Osteocyte (in vitro differentiated cells): ENCODE measurements at places on chromosomes 7 and 10. TPM values are rescaled to one million over a fixed set of nuclear protein-coding genes. Genes with fewer than 3 reads are reported as not detected.
A peak's percentile ranks its signal among the peaks of the same experiment; 100 is the strongest.

DNA sequence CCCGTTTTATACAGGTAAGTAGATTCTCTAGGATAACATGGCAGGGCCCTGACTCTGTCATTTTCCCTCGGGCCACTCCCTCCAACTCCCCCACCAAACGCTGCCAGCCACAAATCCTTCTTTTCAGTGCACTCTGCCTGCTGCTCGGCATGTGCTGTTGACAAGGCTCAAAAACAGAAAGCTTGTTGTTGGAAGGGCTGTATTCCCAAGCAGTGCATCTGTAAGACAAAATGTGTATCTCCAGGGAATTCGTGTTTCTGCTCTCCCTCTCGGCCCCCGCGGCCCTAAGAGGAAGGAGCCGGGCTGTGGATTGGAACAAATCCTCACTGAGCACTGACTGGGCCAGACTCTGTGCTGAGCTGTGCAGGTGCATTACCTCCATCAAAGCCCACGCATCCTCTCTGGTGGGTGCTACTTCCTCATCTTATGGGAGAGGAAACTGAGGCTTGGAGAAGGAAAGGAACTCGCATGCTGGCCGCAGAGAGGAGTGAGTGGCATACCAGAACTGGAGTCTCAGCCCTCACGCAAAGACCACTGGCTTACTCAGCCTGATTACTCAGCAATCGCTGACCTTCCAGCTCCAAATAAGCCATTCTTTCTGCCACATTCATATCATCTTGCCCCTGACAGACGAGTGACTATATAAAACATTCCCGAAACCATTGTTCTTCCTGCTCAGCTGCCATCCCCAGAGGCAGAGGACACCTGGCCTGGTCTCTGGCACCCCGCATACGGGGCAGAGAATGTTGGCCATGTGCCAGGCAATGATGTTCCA is 33.5 kb upstream of the ENO4 start:
- H3K27me3 ChIP-seq, result peaks cover 13% of the 10 kb centered on the region
- no peaks in the 10 kb centered on the region for H3K36me3 ChIP-seq
- H3K27ac ChIP-seq, result no peak overlapping the region
- H3K4me3 ChIP-seq, result no peak overlapping the region

DNA sequence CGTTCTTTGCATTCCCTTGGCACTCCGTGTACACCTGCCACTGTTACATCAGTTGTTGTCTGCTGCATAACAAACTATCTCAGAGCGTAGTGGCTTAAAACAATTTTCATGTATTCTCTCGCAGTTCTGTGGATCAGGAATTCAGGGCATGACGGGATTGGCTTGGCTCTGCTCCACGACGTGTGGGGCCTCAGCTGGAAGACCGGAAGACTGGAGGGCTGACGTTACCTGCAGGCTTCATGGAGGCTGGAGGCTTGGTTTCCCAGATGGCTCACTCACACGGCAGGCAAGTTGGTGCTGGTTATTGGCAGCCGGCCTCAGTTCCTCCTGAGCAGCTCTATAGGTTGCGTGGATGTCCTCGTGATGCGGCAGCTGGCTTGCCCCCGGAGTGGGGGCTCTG is 25.5 kb downstream of the NYAP1 start:
- peaks cover 9% of the 10 kb centered on the region for H3K27me3 ChIP-seq
- H3K4me3 ChIP-seq, result no peak overlapping the region
- H3K36me3 ChIP-seq, result no peaks in the 10 kb centered on the region
- DNase-seq, result no peak

DNA sequence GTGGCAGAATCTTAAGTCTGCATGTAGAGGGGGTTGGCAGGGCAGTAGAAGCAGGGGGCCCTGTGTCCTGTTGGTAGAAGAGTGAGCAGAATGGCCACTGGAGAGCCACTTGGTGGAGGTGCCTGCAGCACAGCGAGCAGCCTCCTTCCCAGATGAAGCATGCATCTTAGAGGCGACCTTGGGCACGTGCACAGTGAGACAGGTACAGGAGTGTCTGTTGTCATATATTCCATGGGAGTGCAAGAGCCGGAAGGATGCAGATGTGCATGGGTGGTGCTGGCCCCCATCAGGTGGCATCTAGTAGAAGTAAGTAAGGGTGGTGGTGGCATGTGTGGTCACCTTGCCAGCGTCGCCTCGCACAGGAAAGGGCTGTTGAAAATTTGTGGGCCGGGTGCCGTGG is 53.9 kb downstream of the CUX1 start:
- H3K27ac ChIP-seq, result no peak overlapping the region
- no peak overlapping the region for H3K4me3 ChIP-seq
- H3K4me1 ChIP-seq, result peaks cover 52% of the 10 kb centered on the region
- no peaks in the 10 kb centered on the region for H3K27me3 ChIP-seq
- DNase-seq, result no peak

DNA sequence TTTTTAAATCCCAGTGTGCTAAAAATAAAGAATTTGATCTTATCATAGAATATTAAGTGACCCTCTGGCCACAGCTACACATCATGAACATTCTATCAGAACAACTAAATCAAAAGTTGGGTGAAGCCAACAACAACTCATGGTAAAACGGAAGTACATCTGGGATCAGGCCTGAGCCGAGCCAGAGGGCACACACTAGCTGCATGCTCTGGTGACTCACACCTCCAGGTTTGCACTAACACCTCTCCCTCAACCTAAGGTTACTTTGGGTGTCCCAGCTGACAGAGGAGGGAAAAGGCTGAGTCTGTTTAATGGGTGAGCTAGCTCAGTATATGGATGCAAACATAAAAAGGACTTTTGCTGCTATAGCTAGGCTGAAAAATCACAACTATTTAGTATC is 281.6 kb downstream of the HGF start:
- no peaks in the 10 kb centered on the region for H3K27me3 ChIP-seq
- no peak overlapping the region for H3K27ac ChIP-seq
- H3K4me1 ChIP-seq, result peaks cover 8% of the 10 kb centered on the region
- no peak overlapping the region for H3K4me3 ChIP-seq
- no peaks in the 10 kb centered on the region for H3K36me3 ChIP-seq

DNA sequence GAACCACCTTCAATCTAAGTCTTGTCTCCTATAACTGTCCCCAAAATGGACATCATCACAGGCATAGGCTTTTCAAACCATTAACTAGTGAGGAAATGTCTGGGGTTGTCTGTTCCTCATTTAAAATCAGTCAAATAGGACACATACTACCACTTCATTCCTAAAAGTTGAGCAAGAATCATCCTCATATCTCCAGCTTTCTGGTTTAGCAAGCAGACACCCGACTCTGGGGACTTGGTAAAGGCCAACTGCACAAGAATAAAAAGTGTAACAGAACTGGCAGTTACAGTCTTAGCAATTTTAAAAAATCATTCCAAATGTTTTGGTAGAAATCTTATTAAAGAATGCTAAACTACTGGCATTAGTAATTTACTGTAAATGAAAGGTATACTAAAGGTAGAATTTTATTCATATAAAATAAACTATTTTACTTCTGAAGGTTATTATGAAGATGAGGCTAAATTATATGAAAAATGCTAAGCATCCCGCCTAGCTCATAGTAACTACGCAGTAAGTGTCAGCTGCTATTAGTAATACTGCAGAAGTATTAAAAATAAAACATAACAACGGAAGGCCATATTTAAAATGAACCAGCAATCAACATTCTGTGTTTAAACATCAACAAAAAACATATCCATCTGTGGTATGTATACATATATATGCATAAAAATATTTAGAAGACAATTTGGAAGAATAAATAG is 60.8 kb downstream of the ZNF438 start:
- no peaks in the 10 kb centered on the region for H3K27me3 ChIP-seq
- no peak overlapping the region for H3K4me3 ChIP-seq
- H3K4me1 ChIP-seq, result peaks cover 37% of the 10 kb centered on the region
- no peaks in the 10 kb centered on the region for H3K36me3 ChIP-seq
- no peak for DNase-seq

GRCh38 chr10:29443745-29444523 is 155.1 kb downstream of the LYZL1 start:
- no peak overlapping the region for H3K4me3 ChIP-seq
- H3K27me3 ChIP-seq, result no peaks in the 10 kb centered on the region
- DNase-seq, result no peak
- H3K4me1 ChIP-seq, result peaks cover 8% of the 10 kb centered on the region
- no peak overlapping the region for H3K27ac ChIP-seq

DNA sequence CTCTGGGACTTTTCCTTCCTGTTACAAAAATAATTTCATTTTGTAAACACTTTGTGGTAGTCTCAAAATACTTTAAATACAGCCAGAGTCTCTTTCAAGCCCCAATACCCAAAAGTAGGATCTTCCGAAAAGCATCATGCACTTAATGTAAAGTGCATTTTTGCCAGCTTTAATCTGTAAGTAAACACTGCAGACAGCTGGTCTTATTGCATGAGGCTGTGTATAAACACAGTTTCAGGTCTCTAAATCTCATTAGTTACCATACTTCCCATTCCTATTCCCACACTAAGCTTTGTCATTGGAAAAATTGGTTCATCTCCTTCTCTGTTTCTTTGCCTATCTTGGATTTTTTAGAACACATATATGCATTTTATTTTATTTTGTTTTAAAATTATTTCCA is 87.6 kb upstream of the GNAI1 start:
- no peaks in the 10 kb centered on the region for H3K36me3 ChIP-seq
- no peaks in the 10 kb centered on the region for H3K4me1 ChIP-seq
- DNase-seq, result no peak
- H3K27me3 ChIP-seq, result peaks cover 26% of the 10 kb centered on the region

GRCh38 chr10:71326464-71326881 is 7.4 kb downstream of the SLC29A3 start:
- no peak overlapping the region for H3K27ac ChIP-seq
- no peaks in the 10 kb centered on the region for H3K4me1 ChIP-seq
- DNase-seq, result no peak
- H3K4me3 ChIP-seq, result no peak overlapping the region

GRCh38 chr7:101170617-101171441 is 5.5 kb upstream of the VGF start:
- H3K36me3 ChIP-seq, result no peaks in the 10 kb centered on the region
- no peak for DNase-seq
- peaks cover 80% of the 10 kb centered on the region for H3K27me3 ChIP-seq
- no peak overlapping the region for H3K27ac ChIP-seq
- peaks cover 46% of the 10 kb centered on the region for H3K4me1 ChIP-seq

DNA sequence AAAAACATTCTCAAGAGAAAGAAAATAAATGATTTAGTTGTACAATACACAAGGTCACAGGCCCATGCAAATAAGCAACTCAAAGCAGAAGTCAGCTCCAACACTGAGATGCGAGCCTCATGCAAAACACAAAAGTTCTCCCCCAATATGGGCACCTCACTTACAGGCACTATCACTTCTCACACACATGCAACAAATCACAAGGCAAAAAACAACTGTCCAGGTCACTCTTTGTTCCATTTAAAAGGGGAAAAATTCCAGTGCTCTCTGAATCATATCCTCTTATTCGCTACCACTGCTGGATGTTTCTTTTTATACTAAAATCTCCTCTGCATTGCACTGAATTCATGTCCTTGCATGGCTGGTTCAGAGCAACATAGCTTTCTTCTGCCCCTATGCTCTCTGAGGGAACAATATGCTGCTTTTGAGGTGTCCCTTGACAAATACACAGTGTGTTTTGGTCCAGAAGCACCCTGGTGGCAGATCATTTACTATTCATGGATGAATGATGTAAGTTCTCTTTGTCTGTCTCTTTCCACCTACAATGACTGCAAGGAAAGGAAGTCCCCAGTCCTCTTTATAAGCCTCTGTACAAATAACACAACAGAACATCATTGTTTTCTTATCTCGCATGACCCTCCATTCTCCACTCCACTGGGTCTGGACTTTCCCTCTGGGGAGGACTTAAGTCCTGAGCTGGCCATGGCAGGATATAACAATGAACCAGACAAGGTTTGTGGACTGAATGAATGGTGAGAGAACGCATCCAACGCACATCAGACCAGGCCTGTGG is 85.4 kb upstream of the GSDME start:
- H3K27ac ChIP-seq, result no peak overlapping the region
- H3K4me3 ChIP-seq, result no peak overlapping the region
- H3K27me3 ChIP-seq, result no peaks in the 10 kb centered on the region
- H3K36me3 ChIP-seq, result peaks cover 2% of the 10 kb centered on the region
- peaks cover 3% of the 10 kb centered on the region for H3K4me1 ChIP-seq

DNA sequence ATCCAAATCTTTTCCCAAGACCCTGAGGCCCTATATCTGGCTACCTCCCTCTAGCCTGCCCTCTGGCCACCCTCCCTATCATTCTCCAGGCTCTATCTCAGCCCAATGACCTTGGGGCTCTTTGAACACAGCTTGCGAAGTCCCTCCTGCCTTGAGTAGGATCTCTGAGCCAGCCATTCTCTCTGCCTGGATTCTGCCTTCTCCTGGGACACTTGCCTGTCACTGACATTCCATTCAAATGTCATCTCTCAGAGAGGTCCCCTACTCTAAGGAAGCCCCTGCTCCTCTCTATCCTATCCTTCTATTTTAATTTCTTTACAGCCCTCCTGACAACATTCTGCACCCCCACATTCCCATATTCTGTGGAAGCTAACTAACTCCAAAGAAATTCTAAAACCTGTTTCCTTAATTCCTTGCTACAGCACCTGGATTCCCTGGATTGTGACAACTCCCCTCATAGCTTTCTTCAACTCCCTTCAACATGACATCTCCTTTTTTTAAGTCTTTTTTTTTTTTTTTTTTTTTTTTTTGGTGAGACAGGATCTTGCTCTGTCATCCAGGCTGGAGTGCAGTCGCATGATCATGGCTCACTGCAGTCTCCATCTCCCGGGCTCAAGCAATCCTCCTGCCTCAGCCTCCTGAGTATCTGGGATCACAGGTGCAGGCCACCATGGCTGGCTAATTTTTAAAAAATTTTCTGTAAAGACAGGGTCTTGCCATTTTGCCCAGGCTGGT is 81.0 kb upstream of the ASAH2 start:
- H3K36me3 ChIP-seq, result peaks cover 9% of the 10 kb centered on the region
- H3K4me3 ChIP-seq, result no peak overlapping the region
- no peaks in the 10 kb centered on the region for H3K27me3 ChIP-seq
- DNase-seq, result no peak

DNA sequence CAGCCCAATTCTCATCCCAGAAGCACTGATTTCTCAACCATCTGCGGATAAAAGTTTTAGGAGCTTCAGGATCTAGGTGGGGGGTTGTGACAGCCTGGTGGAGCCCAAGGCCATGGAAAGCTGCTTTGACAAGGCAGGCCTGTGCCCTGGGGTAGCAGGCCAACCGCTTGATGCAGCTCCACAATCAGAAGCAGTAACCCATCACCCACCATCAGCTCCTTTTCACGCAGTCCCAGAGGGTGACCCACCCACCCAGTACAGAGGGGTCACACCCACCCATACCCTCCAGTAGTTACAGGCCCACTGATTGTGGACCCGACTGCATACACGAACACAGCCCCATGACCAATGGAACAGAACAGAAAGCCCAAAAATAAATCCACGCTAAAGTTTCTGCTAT is 253.9 kb downstream of the AHR start:
- peaks cover 5% of the 10 kb centered on the region for H3K36me3 ChIP-seq
- no peak overlapping the region for H3K4me3 ChIP-seq
- peaks cover 22% of the 10 kb centered on the region for H3K4me1 ChIP-seq
- no peaks in the 10 kb centered on the region for H3K27me3 ChIP-seq
- peak overlapping the region; percentile 19 for H3K27ac ChIP-seq

GRCh38 chr10:11170993-11171851 is 153.6 kb downstream of the CELF2 start:
- no peaks in the 10 kb centered on the region for H3K36me3 ChIP-seq
- DNase-seq, result peak; percentile 19
- H3K27me3 ChIP-seq, result no peaks in the 10 kb centered on the region
- H3K4me1 ChIP-seq, result peaks cover 4% of the 10 kb centered on the region
- H3K27ac ChIP-seq, result no peak overlapping the region

VAX1 gene
- 3.2 and 4.0 TPM in 2 replicates for total RNA-seq

PNLIPRP3 gene
- total RNA-seq, result not detected in 2 replicates

IPMK gene
- total RNA-seq, result 5.3 and 5.9 TPM in 2 replicates

CALML3 gene
- not detected in 2 replicates for total RNA-seq

PPP1R3A gene
- total RNA-seq, result not detected in 2 replicates
